ENCODE measurements at places on chromosomes 3 and 15.

- no peak for DNase-seq
Measured at GRCh38 chr3:52521881-52522650, 11.6 kb downstream of the NT5DC2 start.

- DNase-seq, result no peak
Measured at GRCh38 chr3:13507570-13508339, 27.6 kb downstream of the HDAC11 start.

GRCh38 chr3:186283651-186284348 lies 78.2 kb downstream of the DGKG start:
- peak; percentile 43 for DNase-seq

DNA sequence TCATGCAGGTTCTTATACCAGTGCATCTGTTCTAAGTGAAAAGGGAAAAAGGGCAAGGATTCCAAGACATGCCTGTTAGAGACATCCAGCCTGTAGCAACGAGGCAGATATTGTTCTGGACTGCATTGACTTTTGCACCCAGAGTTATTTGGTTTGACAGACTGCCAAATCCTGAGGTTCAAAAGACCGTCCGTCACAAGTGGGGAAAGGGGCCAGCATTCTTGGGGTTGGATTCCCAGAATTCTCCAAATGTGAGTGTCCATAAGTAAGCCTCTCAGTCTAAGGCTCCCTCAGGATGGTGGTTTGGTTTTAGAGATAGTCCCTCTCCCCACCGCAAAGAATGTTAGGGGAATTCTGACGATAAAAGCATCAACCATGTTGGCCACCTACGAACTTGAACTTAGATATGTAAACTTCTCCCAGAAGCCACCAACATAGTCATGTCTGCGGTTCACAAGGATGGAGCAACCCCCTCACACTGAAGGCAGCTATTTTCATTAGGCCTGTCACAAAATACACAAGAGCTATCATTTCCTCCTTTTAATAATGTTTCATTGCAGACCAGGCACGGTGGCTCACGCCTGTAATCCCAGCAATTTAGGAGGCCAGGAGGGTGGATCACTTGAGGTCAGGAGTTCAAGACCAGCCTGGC lies 13.6 kb upstream of the LACTB start:
- no peak for DNase-seq

DNA sequence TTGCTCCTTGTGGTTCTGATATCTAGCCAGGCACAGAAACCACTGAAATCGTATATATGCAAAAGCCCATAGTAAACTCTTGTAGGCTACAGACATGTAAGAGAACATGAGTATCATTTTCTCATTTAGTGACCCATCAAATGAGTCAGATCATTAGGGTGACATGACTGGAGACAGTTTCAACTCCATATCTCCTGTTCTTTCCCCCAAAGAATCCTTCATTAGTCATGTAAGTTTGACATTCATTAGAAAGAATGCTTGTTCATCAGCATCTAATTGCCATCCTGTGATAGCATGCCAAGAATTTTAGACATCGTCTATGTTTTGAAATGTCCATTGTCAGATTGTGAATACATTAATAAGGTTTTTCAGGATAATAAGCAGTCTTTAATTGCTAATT lies 264.9 kb upstream of the TPM1 start:
- no peak for DNase-seq

DNA sequence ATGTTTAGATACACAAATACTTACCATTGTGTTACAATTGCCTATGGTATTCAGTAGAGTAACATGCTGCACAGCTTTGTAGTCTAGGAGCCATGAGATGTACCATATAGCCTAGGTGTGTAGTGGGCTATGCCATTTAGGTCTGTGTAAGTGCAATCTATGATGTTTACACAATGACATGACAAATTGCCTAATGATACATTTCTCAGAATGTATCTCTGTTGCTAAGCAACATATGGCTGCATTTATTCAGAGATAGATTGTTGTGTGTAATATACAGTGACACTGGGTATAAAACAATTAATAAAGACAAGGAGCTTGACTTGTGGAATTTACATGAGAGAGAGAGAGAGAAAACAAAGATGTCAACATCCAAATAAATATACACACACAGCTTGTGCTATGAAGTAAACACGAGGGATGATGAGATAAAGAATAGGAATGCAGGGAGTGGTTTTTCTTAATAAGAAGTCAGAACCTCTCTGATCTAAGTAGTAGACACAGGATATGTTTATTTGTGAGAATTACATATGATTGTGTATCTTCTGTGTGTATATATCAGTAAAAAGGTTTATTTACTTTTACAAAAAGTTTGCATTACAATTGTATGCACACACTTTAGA lies 110.0 kb downstream of the KCNAB1 start:
- no peak for DNase-seq
